ENCODE measurements at places on chromosomes 12 and 14.

- DNase-seq: no peak
Measured at GRCh38 chr14:76133103-76133502, 18.6 kb upstream of the GPATCH2L start.

GRCh38 chr14:32428875-32429274 is 99.8 kb downstream of the AKAP6 start:
- no peak for DNase-seq

- DNase-seq: no peak
Measured at GRCh38 chr14:69335371-69335771, 62.7 kb downstream of the ERH start.

GRCh38 chr12:105264771-105265170 is 28.8 kb upstream of the APPL2 start:
- no peak for DNase-seq

GRCh38 chr14:104686624-104687517 is 2.5 kb upstream of the INF2 start:
- no peak for DNase-seq

- DNase-seq: no peak
Measured at GRCh38 chr12:122519418-122519817, 7.3 kb downstream of the RSRC2 start.

DNA sequence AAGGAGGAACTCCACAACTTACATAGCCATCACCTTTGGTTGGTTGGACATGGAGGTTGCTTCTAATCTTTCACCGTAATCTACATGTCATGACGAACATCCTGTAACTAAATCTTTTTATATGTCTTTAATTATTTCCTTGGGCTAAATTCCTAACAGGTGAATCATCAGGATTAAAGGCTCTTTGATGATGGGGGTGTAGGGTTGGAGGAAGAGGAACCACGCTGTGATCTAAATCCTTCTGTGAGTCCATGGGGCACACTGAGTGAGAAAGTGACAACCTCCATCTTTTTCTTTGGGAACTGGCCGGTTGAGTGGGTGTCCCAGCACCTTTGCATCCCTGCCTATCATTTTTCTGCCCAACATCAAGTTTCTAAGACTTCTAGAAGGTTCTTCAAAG is 31.1 kb upstream of the MAP1LC3B2 start:
- DNase-seq: no peak

DNA sequence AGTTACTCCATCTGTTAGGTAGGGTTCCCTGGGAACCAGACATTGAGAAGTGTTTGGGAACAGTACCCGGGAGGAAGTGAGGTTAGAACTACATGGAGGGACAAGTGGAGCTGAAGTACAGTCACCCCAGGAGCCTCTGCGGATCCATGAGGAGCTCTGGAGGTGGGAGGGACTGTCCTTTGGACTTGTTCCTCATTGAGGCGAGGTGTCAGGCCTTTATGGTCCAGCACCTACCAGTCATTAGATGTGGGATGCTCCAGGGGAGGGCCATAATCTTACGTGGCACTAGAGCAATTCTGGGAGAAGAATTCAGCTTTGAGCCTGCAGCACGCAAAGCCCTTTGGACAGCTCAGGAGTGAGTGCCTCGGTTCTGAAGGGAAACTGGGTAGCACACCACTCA is 142.8 kb downstream of the DACT1 start:
- DNase-seq: no peak

DNA sequence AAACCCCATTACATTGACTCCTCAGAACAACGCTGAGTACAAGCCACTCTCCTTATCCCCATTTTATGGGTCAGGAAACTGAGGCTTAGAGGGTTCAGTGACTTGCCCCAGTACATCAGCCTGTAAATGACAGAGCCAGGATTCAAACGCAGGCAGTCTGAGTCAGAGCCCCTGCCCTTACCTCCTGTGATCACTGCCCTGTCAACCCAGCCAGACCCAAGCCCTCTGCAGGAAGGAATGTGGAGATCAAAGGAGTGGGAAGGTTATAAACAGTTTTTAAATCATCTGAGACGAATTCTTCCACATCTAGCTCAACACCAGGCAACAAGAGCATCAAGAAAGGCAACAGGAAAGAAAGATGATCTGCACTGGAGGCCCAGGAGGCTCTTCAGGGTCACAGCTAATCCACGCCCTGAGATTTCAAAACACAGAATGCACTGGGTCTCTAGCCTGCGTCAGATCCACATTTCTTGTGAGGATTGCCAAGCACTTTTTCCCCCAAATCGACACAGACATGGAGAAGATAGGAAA is 38.5 kb downstream of the SPTB start:
- no peak for DNase-seq

- DNase-seq: peak; percentile 95
Measured at GRCh38 chr14:92409043-92409442, 86.1 kb downstream of the SLC24A4 start.

GRCh38 chr12:2011643-2012607 is 7.7 kb upstream of the DCP1B start:
- DNase-seq: no peak

DNA sequence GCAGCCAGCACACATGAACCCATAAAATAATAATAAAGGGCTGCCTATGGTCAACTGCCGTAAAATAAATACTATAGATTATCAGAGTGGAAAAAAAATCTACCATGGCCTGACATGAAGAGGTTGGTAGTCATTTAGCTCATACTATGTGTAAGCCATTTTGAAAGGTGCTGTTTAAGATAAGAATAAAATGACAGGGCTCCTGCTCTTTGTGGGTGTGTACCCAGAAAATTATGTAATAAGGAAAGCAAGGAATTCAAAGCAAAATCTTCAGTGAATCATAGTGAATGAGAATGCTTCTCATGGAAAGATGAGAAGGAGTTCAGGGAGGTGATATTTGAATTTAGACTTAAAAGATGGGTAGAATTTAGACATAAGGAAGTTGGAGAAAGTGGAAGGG is 42.9 kb upstream of the PPM1H start:
- no peak for DNase-seq

DNA sequence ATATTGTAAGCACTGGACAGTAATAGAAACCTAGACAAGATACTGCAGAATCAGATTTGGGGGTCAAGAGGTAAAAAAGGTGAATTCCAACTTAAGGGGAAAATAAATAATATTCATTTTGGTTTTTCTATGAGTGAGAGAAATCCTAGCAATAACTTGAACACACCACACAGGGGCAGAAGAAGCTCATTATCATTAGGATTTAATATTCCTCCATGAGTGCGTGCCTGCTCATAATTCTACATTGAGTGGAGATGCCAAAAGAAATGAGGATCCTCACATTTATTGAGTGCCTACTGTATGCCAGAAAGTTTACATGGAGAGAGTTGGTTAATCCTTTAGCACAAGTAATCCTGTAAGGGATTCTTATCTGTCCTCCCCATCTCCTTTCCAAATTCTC is 40.5 kb upstream of the C14orf132 start:
- DNase-seq: no peak

DNA sequence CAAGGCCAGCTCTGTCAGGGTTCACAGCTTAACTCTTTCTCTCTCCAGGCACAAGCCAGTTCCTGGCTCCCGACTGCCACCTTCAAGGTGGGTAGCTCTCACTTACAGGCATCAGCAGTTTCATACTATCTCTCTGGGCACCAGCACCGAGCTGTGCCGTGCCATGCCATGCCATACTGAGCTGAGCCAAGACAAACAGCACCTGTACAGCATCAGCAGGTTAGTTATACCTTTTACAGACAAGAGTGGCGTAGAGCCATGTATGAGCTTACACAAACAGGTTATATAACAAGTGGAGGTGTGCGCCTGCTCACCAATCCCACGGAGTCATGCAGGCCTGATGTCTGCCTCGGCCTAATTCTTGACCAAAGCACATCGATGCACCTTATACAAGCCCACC is 1098.7 kb downstream of the AACS start:
- DNase-seq: no peak

- DNase-seq: no peak
Measured at GRCh38 chr14:78367355-78367754, 197.2 kb downstream of the NRXN3 start.

DNA sequence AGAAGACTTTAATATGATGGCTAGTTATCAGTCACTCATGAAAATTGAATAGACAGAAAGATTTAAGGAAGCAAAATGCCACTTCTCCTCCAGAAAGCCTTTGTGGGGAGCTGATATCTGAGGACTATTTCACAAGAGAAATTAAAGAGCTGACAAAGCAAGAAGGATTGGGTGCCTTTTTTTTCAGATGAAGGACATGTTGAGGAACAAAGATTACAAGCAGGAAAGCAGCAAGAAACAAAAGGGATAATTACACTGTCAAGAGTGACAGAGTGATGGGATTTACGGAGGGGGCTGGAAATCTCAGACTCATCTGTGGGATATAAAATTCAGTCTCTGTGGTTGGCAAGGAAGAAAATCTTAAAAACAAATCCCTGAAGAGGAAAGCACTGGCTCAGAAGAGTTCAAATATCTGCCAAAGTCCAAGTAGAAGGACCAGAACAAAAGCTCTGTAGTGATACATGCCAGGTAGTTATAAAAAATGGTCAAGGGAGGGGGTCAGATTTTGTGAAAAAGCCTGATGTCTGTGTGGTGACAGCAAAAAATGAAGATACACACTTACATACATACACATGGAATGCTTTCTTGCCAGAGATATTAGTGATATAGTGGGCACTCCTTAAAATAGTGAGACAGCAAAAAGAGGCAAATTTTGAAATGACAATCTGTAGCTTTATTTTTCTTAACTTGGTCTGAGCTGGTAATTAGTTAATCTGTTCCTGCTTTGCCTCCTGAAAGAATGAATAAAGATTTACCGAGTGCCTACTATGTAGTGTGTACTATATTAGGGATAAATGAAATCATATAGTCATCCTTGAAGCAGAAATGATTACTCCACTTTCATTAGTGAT is 62.9 kb downstream of the EPS8 start:
- no peak for DNase-seq

- no peak for DNase-seq
Measured at GRCh38 chr12:19681007-19681406, 241.7 kb downstream of the AEBP2 start.

GRCh38 chr12:120468821-120469449 is 613 bp downstream of the SRSF9 start:
- DNase-seq: no peak

DNA sequence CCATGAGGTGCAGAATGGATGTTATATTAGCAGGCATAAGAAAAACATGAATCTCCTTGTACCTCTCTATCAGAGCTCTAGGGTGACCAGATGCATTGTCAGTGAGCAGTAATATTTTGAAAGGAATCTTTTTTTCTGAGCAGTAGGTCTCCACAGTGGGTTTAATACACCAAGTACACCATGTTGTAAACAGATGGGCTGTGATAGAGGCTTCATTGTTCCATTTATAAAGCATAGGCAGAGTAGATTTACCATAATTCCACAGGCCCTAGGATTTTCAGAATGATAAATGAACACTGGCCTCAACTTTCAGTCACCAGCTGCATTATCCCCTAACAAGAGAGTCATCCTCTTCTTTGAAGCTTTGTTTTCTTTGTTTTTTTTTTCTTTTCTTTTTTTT is 185.2 kb downstream of the ERC1 start:
- no peak for DNase-seq

DNA sequence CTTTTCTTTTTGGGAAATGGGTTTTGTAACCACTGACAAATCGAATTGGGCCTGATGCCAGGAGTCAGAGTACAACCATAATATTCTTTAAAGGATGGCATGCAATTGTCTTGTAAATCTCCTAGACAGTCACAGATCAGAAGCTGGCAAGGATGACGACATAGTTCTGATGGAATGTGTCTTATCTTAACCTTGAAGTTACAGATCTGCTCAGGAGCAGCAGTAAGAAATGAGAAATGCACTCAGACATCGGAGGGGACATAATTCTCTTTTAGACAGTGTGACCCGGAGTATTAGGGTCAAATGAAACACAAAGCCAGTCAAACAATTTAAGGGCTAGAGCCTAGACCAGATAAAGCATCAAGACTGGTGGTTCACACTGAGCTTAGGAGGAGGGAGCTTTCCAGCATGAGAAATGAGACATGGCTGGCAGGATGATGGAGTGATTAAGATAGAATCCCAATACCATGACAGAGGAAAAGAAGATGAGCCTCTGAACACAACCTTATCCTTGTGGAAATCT is 17.5 kb downstream of the CBX5 start:
- no peak for DNase-seq

GRCh38 chr14:55265197-55265596 is 6.0 kb upstream of the FBXO34 start:
- no peak for DNase-seq

- DNase-seq: no peak
Measured at GRCh38 chr14:30193845-30194501, 266.3 kb upstream of the PRKD1 start.

GRCh38 chr12:83573671-83574070 is 887.0 kb downstream of the TMTC2 start:
- DNase-seq: no peak

GRCh38 chr12:27817766-27818165 is 37.7 kb upstream of the MANSC4 start:
- DNase-seq: no peak

- DNase-seq: no peak
Measured at GRCh38 chr14:49483268-49483667, 102.9 kb downstream of the RPS29 start.

DNA sequence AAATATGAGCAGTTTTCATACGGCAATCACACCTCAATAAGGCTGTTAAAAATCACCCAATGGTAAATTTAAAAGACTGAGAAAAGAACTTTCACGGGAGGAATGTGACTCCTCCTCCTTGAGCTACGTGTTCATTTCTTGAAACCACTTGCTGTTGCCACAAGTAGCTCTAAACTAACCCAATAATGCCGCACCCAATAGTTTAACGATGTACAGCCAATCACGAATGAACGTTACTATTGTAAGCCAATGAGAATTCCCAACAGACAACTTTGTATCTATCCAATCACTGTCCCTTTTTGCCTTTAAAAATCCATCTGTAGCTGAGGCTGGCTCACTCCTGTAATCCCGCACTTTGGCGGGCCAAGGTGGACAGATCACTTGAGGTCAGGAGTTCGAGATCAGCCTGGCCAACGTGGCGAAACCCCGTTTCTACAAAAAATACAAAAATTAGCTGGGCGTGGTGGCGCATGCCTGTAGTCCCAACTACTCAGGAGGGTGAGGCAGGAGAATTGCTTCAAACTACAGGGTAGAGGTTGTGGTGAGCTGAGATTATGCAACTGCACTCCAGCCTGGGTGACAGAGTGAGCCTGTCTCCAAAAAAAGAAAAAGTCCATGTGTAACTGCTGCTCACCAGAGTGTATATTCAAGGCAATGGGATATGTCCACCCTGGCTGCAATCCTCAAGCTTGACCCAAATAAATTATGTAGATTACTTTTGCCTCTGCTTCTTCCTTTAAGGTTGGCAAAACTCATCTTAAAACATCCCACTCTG is 24.4 kb upstream of the BTBD6 start:
- DNase-seq: no peak

DNA sequence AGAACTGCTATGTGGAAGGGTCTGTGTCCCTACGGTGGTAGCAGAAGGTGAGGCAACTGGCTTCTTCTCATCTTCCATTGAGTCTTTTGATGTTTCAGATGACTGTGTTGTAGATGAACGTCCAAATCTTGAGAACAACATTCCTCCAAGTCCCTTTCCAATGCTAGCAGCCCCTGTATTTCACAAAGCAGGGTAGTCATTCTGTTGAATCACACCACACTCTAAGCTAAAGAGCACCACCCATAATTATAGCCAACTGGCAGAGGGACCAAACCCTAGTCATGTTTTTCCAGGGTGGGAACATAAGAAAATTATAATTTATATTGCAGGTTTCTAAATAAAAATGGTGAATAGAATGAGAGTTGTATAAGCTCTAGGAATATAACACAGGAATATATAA is 98.7 kb downstream of the DDHD1 start:
- no peak for DNase-seq

Measured in forelimb muscle (tissue), 1 donor.